Eye (tissue), 1 donor: ENCODE measurements at places on chromosomes 2 and 18.

DNA sequence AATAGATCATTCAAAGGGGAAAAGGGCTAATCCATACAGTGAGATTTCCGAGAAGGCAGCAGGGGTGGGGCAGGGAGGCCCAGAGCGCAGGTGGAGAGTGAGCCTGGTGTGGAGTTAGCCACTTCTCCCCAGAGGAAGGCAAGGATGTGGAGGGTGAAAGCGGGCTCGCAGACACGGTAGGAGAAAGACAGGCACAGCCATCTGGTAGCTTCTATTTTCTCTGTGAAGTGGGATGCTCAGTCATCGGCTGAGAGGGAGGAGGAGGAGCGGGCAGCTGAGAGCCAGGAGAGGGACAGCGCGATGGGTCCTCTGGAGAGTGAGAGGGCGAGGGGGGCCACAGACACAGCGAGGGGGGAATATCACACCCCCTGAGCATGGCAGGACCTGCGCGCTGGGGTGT is 153.3 kb upstream of the NDUFV2 start:
- DNase-seq = peak; percentile 65

GRCh38 chr2:11004199-11004598 is 92.5 kb downstream of the KCNF1 start:
- DNase-seq = no peak

DNA sequence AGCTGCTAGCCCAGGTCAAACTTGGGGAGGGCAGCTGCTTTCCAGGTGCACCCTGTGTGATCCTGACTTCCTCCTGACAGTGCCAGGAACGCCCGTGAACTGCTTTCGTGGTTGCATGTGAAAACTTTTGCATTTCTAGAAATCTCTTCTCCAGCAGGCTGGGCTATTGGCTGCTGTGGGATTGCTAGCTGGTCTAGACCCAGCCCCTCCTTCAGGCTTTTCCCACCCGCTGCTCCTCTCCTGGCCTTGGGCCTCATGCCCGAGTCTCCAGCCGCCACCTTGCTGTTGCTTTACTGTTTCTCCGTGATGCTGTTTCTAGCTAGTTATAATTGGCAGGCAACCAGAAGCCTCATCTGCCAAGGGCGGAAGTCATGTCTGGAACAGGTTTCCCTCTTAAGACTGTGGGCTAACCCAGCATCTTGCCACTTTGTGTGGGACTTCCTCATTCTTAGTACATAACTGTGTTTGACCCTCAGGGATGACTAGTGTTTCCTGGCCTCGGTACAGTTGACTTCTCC is 27.0 kb upstream of the MGAT4A start:
- DNase-seq = no peak

- no peak for DNase-seq
These were observed 20.1 kb downstream of the SERPINB12 start for GRCh38 chr18:63562284-63562683.

DNA sequence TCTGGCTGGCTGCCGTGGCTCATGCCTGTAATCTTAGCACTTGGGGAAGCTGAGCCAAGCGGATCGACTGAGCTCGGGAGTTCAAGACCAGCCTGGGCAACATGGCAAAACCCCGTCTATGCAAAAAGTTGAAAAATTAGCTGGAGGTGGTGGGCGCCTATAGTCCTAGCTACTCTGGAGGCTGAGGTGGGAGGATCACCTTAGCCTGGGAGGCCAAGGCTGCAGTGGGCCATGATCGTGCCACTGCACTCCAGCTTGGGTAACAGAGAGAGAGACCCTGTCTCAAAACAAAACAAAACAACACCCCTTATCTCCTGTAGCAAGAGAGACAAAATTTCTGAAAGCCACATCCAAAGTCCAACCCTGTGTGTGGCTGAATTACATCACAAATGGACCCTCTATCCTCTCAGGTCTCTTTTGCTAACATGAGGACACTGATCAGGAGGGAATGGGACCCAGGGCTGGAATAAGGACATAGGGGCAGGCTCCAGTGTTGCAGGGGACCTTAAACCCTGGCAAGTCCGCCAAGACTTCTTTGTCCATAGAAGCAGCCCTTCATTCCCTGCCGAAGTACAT is 64.8 kb downstream of the PSMG2 start:
- no peak for DNase-seq

DNA sequence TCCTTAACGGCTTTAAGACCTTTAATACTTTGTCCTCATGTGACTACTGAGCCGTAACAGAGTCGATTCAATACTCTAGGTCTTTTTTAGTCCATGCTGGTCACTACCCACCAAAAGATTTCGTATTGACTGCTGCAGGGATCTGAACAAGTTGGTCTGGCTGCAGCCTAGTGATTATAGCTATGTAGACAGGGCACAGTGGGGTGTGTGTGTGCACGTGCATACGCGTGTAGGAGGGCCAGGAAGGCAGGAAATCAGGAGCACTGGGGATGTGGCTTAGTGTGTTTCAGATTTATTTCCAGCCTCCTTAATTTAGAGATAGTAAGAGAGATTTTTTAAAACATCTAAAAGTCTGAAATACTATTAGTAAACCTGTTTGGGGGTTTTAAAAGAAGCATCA is 161.4 kb downstream of the MYO3B start:
- DNase-seq = peak; percentile 54

- no peak for DNase-seq
These were observed 48.4 kb downstream of the NEMP2 start for GRCh38 chr2:190486037-190486623.

DNA sequence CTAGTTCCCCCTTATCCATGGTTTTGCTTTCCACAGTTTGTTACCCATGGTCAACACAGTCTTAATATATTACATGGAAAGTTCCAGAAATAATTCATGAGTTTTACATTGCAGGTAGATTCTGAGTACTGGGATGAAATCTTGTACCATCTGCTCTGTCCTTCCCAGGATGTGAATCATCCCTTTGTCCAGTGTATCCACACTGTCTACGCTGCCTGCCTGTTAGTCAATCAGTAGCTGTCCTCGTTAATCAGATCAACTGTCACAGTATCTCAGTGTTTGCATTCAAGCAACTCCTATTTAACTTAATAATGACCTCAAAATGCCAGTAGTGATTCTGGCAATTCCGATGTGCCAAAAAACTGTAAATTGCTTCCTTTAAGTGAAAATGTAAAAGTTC is 76.3 kb downstream of the DYNC1I2 start:
- DNase-seq = peak; percentile 85

DNA sequence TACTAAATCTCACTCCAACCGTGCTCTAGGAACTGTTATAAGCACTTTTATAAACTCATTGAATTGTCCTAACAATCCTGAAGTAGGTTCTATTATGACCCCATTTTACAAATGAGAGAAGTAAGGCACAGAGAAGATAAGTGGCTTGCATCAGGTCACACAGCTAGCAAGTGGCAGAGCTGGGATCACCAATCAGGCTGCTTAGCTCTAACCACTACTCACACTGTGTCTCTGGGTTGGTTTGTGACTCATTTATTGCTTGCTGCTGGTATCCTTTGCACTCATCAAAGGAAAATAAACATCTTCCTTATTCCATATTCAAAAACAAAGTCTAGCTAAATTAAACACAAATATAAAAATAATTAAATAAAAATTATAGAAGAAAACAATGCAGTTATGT is 42.5 kb upstream of the IL1R2 start:
- DNase-seq = no peak

- no peak for DNase-seq
These were observed 1247.2 kb upstream of the PIK3C3 start for GRCh38 chr18:40707797-40708196.

- peak; percentile 79 for DNase-seq
These were observed 18.0 kb downstream of the FZD7 start for GRCh38 chr2:202051499-202052161.

DNA sequence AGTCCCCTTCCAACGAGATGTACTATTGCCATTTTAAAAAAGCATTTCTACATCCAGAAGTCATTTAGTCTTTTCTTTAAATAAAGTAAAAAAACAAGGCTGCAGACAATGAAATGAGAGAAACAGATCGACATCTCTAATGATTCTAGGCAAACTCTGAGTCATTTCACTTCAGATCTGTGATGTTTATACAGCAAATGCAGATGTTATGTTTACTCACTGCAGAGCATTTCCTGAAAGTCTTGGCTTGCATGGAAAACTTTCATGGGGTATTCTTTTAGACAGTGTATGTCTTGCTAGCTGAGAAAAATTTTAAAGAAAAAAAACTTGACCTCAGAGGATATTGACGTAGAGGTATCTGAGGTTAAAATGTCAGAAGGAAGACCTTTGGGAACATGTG is 797.4 kb downstream of the CNTNAP5 start:
- no peak for DNase-seq

DNA sequence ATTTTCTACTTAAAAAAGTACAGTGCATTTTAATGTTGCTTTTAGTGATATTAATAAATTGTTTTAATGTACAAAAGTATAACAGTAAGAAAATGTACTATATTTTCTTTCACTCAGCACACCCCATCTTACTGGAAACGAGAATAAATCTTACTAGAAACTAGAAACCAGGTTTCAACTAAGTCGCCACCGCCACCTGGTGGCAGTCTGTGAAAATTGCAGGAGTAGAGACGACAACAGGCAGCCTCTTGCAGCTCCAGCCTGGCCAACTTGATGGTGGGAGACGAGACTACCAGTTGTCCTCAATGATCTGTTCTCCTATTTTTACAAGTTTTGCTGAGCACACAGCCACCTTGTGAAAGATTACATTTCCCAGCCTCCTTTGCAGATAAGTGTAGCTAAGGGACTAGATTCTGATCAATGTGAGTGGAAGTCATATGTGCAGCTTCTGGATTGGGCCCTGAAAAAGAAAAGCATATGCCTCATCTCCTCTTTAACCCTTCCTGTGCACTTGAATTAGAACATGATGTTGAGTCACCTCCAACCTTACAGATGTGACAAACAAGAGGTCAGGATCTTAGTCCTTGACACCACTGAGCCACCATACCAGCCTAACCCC is 8.7 kb downstream of the OTOF start:
- DNase-seq = peak; percentile 29

DNA sequence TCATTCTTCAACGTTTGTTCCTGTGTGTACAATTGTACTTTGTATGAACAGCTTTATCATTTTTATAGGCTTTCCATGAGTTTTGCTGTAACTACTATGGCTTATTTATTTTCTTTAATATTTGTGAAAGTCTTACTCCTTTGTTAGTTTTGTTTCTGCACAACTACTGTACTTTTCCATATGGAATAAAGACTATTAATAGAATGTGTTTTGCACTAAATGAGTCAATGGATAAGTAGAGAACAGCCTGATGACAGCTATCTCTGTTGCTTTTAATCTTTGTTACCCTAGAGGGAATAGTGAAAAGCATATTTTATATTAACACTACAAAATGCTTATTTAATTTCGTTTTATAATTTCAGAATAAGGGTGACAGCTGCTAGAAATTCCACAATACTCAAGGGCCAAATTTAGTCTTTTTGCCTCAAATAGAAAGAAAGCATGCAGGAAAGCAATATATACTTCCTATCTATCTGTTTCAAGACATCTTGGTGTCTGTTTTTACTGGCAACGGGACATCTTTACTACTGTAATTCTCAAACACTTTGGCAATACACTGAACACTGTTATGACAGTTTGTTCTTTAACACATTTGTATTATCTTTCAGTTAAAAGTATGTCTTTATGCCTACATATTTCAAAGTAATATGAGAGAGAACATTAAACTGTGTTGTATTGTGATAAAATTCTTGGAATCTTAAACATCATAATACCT is 53.9 kb downstream of the WDSUB1 start:
- DNase-seq = no peak

DNA sequence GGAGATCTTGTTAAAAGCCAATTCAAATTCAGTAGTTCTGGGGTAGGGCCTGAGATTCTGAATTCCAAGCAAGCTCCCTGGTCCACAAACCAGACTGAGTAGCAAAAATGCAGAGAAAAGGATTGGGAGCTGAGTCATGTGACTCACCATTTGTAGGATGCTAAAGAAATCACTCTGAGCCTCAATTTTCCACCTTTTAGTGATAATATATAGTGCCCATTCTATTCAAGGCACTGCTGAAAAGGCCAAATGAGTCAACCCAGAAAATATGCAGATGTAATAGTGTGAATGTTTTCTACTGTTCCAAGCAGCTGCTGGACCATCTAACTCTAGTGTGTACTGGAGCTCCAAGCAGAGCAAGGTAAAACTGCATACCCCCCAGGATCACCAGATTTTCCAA is 47.2 kb downstream of the SLC14A2 start:
- no peak for DNase-seq

GRCh38 chr2:188695953-188696352 is 278.2 kb upstream of the COL3A1 start:
- DNase-seq = peak; percentile 38

DNA sequence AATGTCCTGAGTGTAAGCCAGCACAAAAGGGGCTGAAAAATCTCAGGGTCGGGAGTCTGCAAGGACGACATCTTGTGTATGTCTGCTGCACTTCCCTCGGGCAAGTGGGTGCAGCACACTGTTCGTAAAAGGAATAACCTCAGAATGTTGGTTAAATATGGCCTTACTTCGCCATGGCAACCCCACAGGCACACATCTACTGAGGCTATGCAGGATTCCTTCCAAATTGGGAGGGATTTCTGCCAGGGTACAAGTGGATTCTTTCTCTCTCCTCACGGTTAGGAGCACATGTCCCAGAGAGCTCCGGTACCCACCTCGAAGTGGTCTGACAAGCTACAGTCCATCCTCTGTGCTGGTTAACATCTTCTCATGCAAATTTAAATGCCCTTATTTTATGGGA is 277.7 kb upstream of the PXDN start:
- DNase-seq = no peak

- no peak for DNase-seq
These were observed 184.1 kb downstream of the C1D start for GRCh38 chr2:67878743-67879142.

- no peak for DNase-seq
These were observed 180.3 kb upstream of the ETAA1 start for GRCh38 chr2:67216881-67217280.

GRCh38 chr2:170813611-170814532 is 2.8 kb upstream of the GAD1 start:
- peak; percentile 91 for DNase-seq

DNA sequence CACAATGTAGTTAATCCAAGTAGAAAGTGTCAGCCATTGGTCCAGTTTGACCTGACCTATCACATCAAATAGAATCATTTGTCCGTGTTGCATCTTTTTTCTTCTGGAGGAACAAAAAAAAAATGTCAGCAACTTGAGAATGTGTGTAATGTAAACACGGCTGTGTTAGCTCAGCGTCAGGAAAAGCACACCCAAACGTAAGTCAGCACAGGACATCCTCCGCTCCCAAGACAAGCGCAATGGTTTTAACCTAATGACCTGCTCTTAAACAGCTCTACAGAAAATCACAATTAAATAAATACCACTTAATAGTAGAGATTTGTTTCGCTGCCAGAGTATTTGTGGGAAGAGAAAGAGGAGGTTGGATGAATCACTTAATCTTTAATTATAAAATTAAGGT is 59.4 kb downstream of the OSR1 start:
- no peak for DNase-seq

- DNase-seq = no peak
These were observed 201.8 kb downstream of the TWIST2 start for GRCh38 chr2:239049421-239050251.
